ENCODE measurements at places on chromosomes 6 and 20. TPM values are rescaled to one million over a fixed set of nuclear protein-coding genes. Genes with fewer than 3 reads are reported as not detected.

Gene OXT
- not detected for total RNA-seq

Gene C2
- total RNA-seq, result 0.15 TPM

Gene VWA7
- 1.7 TPM for total RNA-seq

Gene BNIP5
- total RNA-seq, result not detected

Gene ASCC3
- 16.9 TPM for total RNA-seq

Gene AIF1
- not detected for total RNA-seq

Gene CASS4
- total RNA-seq, result 0.03 TPM

Gene UNC5CL
- 0.57 TPM for total RNA-seq

Gene HTR1E
- total RNA-seq, result not detected

Gene PKHD1
- not detected for total RNA-seq

All from A549 treated with RU486 at 1 μM for 4 hours (cell line).